ENCODE measurements at places on chromosomes 1 and 21.

DNA sequence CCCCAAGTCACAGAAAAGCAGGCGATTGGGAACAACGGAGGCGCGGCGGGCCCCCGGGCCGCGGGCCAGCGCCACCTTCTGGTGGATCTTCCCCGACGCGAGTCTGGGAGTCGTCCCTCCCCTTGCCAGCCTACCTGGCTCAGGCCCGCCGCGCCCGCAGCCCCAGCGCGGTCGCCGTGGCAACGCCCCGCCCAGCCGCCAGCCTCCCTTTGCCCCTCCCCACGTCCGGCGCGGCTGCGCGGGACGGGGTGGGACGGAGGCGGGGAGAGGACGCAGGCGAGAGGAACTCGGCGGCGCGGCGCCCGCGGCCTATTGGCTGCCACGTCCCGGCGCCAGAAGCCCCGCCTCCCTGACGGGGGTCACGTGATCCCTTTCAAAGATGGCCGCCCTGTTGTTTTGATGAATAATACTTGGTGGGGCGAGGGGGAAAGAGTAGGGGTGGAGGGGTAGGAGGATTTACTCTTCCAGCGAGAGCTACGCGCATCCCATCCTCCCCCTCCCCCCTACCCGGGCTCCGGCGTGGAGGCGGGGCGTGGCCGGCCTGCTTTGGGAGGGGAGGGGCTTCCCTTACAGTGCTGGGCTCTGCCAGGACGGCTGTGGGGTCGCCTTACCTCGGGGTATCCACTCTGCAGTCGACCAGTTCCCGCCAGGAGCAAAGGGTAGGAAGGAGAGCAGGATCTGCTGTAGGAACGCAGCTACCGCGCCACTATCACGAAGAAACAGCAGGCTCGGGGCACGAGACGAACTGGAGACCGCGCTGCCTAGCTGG lies at the start of gene UBE4B:
UBE4B (plus strand) TSS at position 369 of the 769 bp plus-strand sequence. CDS start 713 bp downstream, outside the sequence.
- peak; percentile 97 for DNase-seq

DNA sequence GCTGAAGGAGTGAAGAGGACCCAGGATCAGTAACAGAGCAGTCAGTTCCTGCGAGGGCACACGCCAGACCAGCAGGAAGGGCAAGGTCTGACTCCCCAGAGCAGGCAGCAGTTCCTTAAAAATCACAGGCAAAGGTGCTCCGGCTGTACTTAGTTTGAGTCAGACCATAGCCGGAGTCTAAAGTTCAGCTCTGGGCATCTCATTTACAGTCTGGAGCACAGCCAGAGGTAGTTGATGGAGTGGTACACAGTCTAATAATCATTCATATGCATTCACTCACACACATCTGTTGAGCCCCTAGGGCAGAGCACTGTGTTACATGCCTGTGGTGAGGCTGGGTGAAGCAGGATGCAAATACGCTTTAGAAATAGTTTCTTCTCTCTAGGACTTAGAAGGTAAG lies 7.3 kb upstream of the AMIGO1 start:
- DNase-seq = no peak

DNA sequence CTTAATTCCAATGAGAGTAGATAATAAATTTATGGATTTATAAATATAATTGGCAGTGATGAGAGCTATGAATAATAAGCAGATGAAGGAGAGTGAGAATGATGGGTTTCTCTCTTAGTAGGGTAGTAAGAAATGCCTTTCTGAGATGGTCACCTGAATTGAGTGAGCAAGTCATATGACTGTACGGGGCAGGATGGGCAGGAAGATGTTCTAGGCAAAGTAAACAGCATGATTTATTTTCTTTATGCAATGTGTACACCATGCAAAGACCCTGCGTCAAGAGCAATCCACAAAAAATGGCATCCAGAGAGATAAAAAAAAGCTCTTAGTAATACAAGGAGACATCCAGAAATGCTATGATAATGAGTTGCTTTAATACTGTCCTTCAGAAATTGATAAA lies 409.9 kb downstream of the HLX start:
- DNase-seq = no peak

DNA sequence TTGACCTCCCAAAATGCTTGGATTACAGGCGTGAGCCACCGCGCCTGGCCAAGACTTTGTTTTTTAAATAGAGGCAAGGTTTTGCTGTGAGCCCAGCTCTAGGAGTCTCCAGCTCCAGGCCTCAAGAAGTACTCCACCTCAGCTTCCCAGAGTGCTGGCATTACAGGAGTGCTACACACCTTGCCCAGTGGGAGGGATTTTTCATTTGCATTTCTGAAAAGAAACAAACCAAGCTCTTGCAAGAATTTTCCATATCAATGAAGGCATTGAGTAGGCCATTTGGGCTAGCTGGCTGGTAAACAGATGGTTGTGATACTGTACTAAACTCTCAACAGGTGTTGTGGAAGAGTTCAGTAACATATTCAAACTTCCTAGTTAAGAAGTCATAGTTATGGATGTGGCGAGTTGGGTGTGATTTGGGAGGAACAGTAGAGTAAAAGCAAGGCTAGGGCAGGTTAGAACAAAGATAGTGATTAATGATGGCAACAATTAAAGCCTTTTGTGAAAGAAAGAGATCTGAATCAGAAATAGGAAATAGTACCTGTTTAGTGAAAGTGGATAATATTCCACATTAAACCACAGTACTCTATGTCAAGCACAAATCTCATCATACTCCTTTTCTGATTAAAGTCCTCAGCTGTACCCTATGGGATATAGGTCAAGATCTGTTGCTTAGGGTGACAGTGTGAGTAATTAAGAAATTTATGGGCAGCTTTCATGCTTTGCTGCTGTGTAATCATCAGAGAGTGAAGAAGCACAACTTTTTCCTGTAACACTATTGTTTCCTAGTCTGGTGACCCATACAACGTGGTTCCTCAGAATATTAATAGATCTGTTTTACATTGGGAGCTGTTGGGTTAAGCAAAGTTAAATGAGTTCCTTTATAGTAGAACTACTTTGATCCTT lies 10.7 kb downstream of the AKIRIN1 start:
- DNase-seq = no peak

DNA sequence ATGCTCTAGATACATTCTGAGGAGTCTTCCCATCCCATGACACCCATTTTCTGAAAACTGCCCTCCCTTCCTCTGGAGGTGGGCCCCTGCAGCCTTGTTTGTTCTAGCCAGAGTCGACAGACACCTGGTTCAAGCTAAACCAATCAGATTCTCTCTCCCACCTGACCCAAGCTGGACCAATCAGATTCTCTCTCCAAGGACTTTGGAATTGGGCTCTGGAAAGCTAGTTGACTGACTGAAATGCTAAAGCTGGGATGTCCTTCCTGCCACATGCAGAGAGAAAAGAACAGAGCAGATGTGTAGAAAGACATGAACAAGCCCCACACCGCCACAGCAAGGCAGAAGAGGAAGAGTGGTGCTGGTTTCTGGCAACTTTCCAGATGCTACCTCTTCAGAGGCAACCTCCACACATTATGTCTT lies 24.6 kb downstream of the ASAP3 start:
- DNase-seq = no peak

DNA sequence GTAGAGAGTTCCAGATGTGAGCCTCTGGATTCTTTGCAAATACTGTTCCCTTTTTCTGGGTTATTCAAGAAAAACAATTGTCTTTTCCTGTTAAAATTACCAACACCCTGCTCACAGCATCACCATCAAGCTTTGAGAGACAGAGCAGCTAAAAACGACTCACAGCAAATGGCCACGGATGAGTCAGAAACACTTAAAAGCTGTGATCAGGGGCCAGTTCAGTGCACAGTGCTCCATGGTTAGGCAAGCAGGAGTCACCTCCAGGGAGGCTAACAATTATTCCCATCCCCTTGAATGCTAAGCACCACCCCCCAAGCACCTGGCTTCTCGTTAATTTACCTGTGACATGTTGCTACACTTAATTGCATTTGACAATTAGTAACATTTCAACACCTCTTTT lies 128.4 kb upstream of the CAMK1G start:
- DNase-seq = no peak

DNA sequence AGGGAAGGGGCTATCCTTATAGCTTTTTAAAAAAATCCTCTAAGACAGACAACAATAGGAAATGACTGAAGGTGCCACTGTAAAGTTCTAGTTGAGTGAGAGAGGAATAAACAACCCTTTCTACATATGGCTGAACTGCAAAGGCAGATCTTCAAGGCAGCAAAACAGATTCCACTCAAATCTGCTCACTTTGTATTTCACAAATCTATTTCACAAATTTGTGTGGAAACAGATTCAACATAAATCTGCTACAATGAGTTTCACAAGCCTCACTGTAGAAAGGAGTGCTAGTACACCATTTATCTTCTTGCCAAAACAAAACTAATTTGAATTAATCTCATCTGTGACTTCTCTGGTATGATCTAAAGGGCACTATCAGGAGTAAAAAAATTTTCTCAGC lies 451.3 kb downstream of the PLA2G4A start:
- no peak for DNase-seq

GRCh38 chr1:31911994-31912780 lies 26.0 kb downstream of the PTP4A2 start:
- no peak for DNase-seq

DNA sequence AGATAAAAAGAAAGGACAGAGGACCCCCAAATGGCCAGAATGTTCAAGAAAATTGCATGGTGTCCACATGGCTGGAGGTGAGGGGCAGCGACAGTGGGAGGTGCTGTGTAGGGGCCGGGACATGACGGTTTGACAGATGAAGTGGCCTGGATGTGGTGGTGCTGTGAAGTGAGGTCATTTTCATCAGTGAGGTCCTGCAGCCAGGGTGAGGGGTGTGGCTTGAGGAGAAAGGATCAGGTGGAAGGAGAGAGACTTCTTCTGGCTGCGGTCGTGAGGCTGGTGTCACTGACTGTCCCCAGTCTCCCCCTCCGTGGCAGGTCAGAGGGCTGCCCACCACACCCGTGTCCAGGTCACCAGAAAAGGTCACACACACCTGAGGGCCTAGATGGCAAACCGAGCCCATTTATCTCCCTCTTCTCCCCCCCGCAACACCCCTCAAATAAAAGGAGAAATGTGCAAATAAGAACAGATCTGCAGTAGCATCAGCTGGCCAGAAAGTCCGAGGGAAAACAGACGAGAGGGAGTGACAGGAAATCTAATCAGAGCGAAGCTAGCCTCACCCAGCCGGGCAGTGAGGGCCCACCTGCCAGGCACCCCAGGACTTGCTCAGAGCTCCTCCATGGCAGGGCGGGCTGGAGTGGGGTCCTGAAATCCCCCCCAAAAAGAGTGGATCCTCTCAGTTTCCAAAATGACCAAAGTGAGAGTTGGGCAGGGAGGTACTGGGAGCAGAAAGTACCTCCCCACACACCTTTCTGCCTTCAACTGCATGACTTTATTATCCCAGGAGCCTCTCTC lies 148.5 kb upstream of the EDN2 start:
- no peak for DNase-seq

GRCh38 chr1:231806623-231807495 lies 180.3 kb downstream of the DISC1 start:
- peak; percentile 10 for DNase-seq

DNA sequence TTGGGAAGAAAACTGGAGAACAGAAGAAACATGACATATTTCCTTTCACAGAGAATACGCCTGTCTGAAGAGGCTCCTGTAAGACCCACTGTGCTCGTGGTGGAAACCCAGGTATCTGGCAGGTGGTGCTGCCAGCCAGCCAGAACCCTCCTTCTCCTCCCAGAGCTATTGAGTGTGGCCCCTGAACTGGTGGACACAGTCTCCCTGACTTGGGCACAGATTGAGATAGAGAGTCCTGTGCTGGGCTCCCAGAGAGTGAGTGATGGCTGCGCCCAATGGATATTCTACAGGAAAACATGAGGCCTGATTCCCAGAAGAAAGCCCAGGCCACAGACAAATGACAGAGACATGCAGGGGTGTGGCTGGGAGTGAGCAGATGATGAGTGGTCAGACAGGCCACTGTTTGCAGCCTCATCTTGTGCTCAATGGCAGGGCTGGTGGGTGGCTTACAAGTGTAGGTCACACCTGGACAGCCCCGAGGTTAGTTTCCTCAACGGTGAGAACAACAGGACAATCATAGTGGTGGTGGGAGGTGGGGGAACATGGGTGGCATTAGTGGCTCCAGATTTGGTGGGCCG lies 127.9 kb downstream of the PTPRU start:
- DNase-seq = no peak

DNA sequence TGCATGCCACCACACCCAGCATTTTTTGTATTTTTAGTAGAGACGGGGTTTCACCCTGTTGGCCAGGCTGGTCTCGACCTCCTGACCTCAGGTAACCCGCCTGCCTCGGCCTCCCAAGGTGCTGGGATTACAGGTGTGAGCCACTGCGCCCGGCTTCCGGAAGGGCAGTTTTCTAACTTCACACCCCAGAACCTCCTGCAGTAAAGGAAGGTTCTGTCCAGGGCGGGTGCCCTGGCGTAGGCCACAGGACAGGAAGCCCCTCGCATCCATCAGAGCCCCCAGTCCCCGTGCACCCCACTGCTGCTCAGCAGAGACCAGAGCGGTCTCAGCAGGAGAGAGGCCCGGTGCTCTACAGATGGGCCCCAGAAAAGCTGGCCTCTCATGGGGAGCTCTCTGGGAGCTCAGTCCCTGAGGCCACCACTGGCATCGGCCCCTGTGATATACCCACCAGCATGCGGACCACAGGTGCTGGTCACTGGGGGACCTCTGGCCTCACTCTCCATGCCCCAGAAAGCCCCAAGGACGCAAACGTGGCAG lies 4.1 kb upstream of the DNMT3L start:
- DNase-seq = no peak

DNA sequence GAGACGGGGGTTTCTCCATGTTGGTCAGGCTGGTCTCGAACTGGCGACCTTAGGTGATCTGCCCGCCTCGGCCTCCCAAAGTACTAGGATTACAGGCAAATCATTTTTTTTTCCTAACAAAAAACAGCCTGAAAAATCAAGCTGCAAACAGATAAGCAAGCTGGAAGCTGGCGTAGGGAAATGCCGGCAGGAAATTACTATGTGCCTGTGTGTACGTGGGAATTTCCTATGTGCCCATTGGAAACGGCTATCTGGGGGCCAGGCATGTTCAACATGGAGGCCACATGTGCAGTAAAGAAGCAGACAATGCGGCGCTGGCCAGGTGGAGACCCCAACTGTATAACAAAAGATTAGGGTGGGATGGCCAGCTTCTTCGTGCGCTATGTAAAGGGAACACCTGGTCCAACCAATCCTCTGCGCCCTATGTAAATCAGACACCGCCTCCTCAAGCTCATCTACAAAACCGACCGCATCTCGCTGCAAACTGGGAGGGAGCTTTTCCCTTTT lies 9.1 kb upstream of the AADACL4 start:
- DNase-seq = no peak

GRCh38 chr1:36988741-36989193 lies 45.5 kb downstream of the GRIK3 start:
- DNase-seq = no peak
